ENCODE measurements at places on chromosomes 12 and 14.

DNA sequence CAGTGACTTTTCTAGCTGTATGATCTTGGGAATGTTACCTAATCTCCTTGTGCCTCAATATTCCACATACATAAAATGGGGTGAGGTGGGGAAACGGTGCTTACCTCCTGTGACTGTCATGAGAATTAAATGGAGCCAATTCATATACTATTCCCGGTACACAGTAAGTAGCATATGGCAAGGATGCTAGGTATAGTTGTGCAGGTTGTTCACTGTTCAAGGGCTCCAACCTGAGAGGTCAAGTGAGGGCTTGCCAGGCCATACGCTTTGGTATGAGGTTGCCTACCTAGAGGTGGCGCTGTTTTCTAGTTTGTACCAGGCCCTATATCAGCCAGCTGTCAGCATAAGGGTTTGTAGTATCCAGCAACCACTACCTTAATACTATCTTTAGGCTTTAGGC lies 3.6 kb upstream of the BATF start:
- H3K36me3 ChIP-seq, result no peaks in the 10 kb centered on the region
- H3K27ac ChIP-seq, result no peak overlapping the region
- no peak for DNase-seq

DNA sequence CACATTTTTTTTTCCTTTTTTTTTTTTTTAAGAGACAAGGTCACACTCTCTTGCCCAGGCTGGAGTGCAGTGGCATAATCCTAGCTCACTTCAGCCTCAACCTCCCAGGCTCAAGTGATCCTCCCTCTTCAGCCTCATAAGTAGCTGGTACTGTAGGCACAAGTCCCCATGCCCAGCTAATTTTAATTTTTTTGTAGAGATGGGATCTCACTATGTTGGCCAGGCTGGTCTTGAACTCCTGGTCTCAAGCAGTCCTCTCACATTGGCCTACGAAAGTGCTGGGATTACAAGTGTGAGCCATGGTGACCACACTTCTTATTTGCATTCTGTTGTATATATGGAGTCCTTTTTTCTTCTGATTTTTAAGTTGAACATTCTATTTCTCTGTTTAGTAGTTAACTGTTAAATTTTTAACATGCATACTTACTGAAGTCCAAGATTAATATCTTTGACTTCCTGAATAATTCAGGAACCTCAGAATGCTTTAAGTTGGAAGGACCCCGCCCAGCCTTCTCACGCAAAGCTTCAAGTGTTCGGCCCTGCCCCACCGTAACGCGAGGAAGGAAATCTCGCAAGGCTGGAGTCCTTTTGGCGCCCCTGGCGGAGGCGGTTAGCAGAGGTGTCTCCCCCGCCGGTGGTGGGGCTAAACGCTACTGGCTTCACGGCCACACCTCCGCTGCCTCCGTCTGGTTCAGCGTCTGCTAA lies 21.6 kb downstream of the SPATS2 start:
- H3K27ac ChIP-seq, result no peak overlapping the region
- H3K4me1 ChIP-seq, result peaks cover 4% of the 10 kb centered on the region
- no peaks in the 10 kb centered on the region for H3K27me3 ChIP-seq
- H3K36me3 ChIP-seq, result no peaks in the 10 kb centered on the region
- H3K4me3 ChIP-seq, result no peak overlapping the region

DNA sequence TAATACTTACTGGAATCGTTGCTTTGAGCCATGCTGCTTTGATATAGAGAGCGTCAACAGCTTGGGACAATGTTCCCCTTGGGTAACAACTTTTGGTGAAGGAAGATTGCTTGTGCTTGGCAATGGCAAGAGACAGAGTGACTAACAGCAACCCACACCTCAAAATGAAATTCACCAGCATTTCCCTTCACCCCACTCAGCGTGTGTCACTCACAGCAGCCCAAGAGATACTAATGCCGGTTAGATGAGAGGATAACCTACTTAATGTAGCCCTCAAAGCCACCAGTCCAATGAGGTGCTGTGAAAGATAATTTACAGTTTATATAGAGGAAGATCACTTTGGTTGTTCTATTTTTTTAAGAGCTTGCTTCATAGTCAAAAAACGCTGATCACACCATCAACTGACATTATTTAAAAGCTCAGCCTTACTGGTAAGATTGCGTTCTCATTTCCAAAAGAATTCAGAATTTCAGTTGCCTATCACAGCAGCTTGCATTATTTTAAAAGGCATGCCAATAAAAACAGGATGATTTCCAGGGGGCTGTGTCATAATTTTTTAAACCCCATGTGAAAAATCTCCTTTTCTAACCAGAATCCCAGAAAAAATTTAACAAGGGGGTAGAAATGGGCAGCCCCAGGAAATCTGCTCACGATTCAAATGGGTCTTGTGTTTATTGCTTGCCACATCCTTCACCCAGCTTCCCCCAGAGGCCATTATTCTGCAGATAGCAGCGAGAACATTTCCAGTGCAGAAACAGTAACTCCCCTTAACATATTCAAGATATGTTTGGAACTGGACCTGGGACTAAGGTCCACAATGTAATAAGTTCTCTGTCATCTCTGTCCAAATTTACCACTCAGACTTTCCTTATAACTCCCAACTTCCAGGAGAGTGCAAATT lies at the start of gene IL26:
TSS of gene IL26 (minus strand) at position 235 of the 901 bp plus-strand sequence. CDS start at position 181, 54 bp downstream.
- H3K27me3 ChIP-seq, result peaks cover 3% of the 10 kb centered on the region
- H3K4me3 ChIP-seq, result no peak within 1 kb of the TSS
- no peaks in the 10 kb centered on the region for H3K36me3 ChIP-seq
- no peak for DNase-seq

DNA sequence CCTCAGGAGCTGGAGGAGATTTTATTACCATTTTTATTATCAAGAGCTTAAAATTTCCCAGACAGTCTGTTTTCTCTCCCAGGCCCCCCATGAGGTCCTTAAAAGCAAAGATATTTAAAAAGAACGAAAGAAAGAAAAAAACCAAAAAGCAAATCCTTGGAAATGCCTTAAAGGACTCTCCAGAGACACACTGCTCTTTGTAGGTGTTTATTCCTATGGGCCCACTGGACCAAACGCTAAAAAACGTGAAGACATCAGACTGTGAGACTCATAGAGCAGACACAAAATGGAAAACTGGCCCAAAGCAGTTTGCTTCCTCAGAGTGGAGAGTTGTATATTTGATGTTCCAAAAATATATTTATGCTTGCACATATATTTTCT lies 1.2 kb upstream of the NID2 start:
- H3K36me3 ChIP-seq, result no peaks in the 10 kb centered on the region
- peaks cover 12% of the 10 kb centered on the region for H3K27me3 ChIP-seq
- peaks cover 6% of the 10 kb centered on the region for H3K4me1 ChIP-seq
- no peak for DNase-seq

- no peak overlapping the region for H3K27ac ChIP-seq
- peaks cover 27% of the 10 kb centered on the region for H3K4me1 ChIP-seq
- H3K27me3 ChIP-seq, result peaks cover 10% of the 10 kb centered on the region
Measured at GRCh38 chr14:56237398-56237797, 119.2 kb downstream of the PELI2 start.

DNA sequence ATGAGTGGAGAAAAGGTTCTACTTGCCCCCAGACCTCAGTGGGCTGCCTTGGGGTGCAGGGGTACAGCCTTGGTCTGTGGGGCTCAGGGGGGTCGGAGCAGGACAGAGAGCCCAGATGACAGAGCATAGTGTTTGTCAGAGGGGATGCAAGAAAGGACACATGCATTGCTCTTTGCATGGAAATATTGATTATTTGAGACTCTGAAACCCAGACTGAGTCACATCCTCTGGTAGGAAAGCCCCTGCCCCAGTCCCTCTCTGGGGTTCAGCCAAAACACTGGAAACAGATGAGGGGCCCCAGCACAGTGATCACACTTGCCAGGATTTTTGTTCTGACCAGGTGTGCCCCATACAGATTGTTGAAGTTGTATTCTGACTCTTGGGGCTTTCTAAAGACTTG lies 1094.4 kb downstream of the BCL11B start:
- no peak overlapping the region for H3K4me3 ChIP-seq
- H3K36me3 ChIP-seq, result peaks cover 3% of the 10 kb centered on the region
- DNase-seq, result no peak

Data from glutamatergic neuron (in vitro differentiated cells).